CD4-positive, alpha-beta T cell treated with Interleukin-21 for 1 hour (primary cell): ENCODE measurements at places on chromosomes 13 and 19.

DNA sequence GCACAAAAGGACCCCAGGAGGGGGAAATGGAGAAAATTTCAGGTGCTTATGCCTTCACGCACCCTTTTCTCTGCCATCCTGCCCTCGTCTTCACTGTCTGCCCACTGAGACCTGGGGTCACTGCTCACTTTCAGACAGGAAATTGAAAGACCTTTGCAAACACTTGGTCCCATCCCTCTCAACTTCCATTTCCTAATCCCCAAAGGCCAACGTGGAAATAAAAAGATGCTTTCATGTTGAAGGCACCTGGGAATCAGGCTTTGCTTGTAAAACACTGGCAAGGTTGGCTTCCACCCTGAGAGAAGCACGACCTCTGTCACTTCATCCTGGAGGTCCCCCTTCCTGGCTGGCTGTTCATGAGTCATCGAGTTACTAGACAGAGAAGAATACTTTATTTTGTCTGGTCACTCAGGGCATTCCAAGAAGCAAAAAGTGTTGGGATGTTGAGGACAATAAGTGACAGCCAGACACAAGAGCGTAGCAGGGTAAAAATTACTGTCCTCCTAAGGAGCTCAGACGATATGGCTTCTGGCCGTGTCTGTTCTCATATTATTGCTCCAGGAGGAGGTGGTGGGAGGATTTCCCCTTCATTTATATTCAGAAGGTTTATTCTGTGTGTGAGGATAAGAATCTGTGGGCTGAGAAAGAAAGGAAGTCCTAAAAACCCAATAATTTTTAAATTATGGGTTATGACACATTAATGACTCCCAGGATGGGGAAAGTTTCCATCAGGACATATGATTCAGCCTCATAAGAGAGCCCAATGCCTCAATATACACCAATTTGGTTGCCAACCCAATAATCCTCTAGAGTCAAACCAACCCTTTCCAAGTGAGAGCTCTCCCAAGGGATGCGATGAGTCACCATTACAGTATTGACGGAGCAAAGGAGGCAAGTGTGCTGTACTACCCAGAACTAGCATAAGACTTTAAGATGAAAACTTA is 409.0 kb downstream of the COG6 start:
- DNase-seq: no peak

DNA sequence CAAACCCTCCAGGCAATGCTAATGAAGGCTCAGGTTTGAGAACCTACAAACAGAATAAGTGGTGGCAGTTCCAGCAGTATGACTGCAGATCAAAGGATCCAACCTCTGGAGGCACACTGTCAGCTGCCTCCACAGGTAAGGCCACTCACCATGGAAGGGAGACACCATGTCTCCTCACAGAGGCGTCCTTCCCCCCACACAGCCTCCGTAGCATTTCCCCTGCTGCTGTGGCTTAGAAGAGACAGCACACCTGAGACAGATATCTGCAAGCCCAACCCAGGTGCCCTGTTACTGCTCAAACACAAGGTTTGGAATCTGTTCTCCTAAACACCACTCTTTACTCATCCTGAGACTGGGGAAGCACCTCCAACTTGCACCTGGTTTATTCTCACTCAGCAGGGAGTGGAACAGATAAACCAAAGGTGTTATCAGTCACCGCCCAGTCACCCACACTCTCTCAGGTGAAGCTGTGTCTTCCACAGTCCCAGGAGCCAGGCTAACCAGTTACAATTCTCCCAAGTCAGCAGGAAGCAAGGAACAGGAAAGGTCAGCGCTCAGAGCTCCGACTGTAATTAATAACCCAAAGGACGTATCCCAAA is 311.2 kb downstream of the FOXO1 start:
- DNase-seq: no peak

DNA sequence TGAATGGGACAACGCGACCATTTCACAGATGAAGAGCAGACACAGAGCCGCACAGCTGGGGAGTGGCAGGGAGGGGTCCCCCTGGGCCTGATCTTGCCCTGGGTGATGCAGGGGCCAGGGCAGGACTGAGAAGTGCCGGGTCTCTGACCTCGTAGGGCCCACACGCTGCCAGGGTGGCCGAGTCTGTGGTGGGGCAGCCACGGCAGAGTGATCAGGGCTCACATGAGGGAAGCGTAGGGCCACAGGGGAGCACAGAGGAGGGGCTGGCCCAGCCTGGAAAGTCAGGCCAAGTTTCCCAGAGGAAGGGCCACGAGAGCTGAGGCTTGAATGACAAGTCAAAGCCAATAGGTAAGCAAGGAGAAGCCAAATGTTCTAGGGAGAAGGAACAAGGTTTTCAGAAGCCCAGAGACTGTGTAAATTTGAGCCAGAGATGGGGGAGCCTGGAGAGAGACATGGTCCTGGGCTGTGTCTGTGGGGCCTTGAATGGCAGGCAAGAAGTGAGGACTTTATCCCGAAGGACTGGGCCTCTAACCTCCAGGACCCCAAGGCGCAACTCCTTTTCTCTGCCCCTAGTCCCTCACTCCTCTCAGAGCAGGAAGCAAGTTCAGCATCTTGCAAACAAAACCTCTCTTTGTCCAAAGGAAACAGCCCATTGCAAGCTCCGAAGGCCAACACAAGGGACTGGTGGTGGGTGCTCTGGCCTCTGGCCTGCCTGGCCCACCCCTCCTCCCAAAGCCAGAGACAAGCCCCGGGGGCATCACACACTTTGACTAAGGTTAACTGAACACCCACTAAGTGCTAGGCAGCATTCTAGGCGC is 31.7 kb upstream of the FXYD3 start:
- DNase-seq: no peak

GRCh38 chr19:39507715-39508364 is 7.1 kb upstream of the SELENOV start:
- no peak for DNase-seq

DNA sequence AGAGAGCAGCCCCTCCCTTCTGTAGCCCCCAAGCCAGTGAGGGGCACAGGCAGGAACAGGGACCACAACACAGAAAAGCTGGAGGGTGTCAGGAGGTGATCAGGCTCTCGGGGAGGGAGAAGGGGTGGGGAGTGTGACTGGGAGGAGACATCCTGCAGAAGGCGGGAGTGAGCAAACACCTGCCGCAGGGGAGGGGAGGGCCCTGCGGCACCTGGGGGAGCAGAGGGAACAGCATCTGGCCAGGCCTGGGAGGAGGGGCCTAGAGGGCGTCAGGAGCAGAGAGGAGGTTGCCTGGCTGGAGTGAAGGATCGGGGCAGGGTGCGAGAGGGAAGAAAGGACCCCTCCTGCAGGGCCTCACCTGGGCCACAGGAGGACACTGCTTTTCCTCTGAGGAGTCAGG is 4.2 kb downstream of the KLK3 start:
- DNase-seq: no peak

DNA sequence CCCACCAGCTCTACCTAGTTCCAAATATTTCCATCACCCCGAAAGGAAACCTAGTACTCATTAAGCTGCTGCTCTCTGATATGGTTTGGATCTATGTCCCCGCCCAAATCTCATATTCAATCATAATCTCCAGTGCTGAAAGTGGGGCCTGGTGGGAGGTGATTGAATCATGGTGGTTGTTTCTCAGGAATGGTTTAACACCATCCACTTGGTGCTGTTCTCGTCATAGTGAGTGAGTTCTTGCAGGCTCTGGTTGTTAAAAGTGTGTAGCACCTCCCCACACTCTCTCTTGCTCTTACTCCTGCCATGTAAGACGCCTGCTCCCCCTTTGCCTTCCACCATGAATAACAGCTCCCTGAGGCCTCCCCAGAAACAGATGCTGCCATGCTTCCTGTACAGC is 43.4 kb upstream of the MED4 start:
- DNase-seq: no peak

DNA sequence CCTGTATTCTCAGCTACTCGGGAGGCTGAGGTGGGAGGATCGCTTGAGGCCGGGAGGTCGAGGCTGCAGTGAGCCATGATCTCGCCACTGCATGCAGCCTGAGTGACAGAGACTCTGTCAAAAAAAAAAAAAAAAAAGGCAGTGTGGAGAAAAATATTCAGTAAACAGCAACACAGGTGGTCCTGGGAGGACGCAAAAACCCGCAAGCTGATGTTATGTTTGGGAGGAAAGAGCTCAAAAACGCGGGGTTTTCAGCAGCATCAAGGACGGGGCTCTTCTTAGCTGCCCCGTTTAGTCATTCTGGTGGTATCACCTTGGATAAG is 599 bp upstream of the ZNF784 start:
- no peak for DNase-seq

DNA sequence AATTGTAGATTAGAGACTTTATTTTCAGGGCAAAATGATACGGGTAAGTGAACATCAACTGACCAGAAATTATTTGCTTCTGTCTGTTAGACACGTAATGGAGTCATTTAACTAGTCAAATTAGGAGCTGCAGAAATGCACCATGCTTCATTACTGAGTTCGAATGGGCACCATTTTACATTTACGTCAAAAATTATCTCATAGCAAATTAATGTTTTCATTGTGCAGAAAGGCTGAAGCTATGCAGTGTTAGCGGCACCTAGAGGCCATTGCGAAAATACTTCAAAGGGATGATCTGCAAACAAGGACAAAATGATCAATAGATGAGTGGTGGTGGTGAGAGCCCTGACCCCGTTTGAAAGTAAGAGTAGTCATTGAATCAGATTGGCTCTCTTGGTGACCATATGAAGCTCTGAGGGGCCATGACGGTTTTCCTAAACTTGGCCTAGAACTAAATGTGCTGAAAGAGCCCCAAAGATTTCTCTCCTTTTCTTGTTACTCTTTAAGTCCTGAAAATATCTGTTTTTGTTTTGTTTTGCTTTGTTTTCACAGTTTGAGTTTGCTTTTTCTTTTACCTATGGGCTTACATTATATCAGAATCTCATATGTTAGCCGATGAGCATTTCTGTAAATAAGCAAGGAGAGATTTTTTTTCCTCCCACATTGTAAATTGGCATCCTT is 277.9 kb downstream of the ZNF536 start:
- DNase-seq: peak; percentile 15

GRCh38 chr13:32047088-32047487 is 15.5 kb downstream of the FRY start:
- no peak for DNase-seq

DNA sequence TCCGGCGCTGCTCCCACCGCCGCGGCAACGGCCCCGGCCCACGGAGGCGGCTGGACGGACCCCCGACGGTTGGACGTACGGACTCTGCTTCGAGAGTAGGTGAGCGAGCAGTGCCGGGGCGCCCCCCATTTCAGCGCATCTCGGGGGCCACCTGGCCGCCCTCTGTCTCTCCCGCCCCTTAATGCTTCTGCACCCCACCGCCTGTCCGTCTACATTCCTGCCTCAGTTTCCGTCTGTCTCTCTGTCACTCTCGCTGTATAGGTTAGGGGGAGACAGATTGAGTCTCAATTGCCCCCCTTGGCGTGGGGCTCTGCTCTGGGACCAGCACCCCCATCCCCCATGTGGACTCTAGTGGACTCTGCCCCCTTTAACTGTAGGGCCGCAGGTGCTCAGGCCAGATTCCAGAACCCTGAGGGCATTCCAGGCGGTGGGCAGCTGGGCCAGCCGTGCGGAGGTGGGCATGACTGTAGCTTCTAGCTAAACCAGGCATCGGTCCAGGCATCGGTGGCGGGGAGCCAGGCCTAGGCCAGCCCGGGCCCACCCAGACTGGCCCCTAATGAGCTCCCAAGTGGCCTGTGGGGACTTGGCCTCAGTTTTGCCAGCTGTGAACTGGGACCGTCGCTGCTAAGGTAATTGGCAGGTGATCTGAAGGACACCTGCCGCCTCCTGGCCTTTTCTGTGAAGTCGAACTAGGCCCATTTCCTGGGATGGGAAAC is 373 bp downstream of the TNFAIP8L1 start:
- no peak for DNase-seq

GRCh38 chr13:24654741-24655140 is 25.5 kb upstream of the ATP12A start:
- no peak for DNase-seq

DNA sequence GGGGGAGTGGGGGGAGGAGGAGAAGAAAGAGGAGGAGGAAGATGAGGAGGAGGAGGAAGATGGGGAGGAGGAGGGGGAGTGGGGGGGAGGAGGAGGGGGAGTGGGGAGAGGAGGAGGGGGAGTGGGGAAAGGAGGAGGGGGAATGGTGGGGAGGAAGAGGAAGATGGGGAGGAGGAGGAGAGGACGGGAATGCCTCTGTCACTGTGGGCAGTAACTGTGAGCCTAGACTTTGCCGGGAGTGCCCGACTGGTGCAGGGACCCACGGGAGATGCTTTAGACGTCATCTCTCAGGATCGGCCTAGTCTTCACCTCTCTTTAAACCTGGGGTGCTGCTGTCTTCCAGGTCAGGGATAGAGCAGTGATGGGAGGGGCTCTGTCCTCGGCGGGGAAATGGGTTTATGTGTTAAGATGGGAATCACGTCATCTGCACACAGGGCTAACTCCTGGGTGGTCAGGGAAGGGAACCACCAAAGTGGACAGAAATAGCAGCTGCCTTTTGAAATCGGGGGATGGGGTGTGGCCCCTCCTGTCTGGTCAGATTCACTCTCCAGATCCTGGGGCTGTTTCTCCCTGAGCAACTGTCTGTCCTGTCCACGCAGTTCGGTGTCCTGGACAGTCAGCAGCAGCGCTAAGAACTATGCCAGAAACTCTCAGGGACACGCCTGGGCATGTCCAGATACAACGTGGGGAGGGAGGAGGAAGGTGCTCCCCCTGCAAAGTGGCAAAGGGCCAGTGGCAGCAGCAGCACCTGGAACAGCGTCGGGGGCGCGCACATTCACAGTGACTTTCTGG is 26.9 kb downstream of the GAS6 start:
- DNase-seq: no peak

DNA sequence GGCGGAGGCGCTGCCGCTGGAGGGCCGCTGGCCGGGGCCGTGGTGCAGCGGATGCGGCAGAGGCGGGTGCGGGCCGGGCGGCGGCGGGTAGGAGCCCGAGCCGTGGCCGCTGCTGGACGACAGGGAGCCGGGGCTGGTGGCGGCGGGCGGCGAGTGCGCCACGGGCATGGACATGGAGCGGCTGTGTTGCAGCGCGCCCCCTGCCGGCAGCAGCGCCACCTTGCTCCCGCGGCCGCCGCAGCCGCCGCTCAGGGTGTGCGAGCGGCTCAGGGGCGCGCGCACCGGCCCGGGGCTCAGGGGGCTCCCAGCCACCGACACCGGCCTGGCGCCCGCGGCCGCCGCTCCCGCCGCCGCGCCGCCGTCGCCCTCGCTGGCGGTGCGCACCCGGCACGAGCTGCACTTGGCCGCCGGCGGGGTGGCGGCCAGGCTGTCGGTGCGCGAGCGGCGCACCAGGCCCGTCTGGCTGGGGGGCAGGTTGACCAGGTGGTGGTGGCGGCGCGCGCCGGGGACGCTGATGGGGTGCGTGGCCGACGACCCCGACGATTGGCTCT is 1.7 kb downstream of the IRS2 start:
- peak; percentile 69 for DNase-seq
